ENCODE measurements at places on chromosomes 12 and 14.

GRCh38 chr14:104504172-104504735, 75.3 kb upstream of the C14orf180 start:
- no peak for DNase-seq

DNA sequence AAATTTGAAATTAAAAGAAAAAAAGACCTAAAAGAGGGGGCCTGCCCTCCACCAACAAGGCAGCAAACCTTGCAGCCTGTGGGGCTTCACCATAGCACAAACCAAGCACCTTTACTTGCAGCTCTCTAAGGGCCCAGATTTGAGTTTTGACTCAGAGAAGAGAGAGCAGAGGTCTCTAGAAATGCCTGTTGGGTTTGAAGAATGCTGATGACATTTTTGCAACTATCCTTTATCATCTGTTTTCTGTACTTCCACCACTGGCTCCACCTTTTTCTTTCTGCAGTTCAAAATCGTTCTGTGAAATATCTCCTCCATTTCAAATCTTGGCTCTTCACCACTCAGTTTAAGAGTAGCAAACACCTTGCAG, 83.8 kb upstream of the HMGA2 start:
- DNase-seq: no peak

GRCh38 chr14:68986926-68987652, 8.0 kb upstream of the ACTN1 start:
- DNase-seq: no peak

DNA sequence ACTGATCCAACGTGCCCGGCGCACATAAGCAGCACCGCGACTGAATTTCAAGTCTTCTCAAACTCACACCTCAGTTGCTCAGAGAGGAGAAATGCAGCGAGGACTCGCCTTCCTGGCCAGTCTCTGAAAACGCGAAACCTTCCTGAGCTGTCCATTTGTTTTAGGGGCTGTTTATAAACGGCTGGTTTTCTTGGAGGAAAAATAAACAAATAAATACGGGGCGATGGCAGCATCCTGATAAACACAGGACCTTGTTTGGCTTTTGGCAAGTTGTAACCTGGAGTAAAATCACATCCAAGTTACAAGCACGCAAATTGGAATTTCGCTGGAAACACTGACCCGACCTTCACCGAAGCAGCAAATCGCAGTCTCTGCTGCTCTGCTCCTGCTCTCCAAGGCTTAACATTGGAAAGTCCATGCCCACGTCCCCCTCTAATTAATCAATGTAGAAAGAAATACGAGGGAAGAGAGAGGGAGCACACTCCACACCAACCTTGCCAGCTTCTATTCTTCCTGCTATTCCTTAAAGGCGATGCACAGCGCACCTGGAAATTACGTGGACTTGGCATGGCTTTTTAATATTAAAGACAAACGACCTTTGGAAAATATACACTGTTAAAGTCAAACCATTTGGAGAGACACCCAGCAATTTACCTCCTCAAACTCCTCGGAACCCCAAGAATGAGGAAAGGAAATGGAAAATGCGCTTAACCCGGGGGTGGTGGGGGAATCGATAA, 248.8 kb downstream of the APAF1 start:
- DNase-seq: no peak

- peak; percentile 97 for DNase-seq
Observed at GRCh38 chr12:27243804-27244688, at the start of gene STK38L. Gene STK38L, plus strand, starts transcription at chr12:27244286. Its CDS starts 53,435 bp downstream, at chr12:27297721.

DNA sequence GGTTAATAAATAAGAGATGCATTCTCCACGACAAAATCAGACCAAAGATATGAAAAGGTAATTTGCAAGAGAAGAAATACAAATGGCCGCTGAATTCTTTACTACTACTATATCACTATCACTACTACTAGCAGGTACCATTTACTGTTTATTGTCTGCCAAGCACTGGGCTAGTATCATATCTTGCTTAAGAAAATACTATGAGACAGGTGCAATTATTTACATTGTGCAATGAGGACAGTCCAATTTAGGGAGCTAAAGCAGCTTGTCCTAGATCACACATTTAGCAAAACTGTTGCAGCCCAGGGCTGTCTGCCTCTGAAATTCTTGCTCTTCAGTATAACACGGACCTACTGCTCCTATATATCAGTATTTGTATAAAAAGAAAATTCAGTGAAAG, 52.8 kb downstream of the CRADD start:
- no peak for DNase-seq

- peak; percentile 47 for DNase-seq
Observed at GRCh38 chr14:37060496-37061260, 111.7 kb downstream of the SLC25A21 start.

GRCh38 chr12:6569312-6569711, 1.2 kb upstream of the NOP2 start:
- no peak for DNase-seq

GRCh38 chr12:92502417-92503028, 200.3 kb upstream of the PLEKHG7 start:
- DNase-seq: no peak

DNA sequence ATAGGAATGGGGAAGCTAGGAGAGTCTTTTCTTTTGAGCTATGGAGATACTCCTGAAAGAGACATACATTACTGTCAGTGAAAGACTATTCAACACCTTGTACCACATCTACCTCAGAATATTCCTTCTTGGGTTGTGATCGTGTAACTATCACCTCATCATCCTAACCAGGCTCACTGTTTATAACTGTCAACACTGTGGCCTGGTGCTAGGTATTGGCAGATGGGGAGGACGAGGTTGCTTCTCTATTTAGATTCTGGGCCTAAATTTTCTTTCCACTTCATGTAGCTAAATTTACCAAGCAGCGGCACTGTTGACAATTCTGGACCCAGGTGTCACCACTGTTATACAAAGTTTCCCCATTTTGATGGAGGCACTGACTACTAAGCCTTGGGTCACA, 354.4 kb downstream of the NELL2 start:
- no peak for DNase-seq

- DNase-seq: no peak
Observed at GRCh38 chr14:88044444-88044758, 39.5 kb downstream of the GPR65 start.

- no peak for DNase-seq
Observed at GRCh38 chr12:95756362-95756761, 34.2 kb downstream of the NTN4 start.

DNA sequence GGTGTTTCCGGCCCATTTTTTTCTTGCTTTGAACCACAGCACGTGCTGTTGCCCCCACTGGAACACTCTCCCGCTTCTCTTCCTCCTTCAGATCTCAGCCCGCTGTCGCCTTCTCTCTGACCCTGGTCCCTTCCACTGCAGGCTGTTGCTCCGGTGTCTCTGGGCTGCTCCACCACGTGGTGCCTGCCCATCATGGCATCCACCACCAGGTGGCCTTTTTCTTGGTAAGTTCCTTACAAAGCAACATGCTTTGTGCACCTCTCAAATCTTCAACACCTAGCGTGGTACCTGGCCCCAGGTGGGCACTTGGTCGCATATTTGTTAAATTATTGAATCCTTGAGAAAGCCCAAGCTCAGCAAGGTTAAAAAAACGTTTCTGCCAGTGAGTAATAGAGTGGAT, 19.1 kb downstream of the TUNAR start:
- DNase-seq: no peak

DNA sequence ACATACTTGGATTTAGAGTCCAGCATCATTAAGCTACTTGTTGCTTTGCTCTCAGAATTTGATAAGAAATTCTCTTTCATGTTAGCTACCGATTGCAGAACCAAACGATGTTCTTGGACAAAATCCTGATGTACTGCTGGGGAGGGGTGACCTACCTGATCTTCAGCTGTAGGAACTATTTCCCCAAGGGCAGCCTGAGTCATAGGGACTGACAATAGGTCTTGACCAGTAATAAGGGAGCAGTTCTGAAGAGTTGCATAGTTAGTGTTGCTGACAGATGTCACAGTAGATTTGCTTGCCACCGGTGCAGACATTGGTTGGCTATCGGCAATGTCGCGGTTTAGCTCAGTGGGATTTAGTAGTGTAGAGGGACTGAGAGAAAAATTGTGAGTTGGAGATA, 10.6 kb downstream of the SIX4 start:
- no peak for DNase-seq
